Stimulated activated CD8-positive, alpha-beta memory T cell treated with anti-CD3 and anti-CD28 coated beads, Interleukin-7, amount 100 ng/mL, for 24 hours (primary cell): ENCODE measurements at places on chromosomes 6 and 20.

DNA sequence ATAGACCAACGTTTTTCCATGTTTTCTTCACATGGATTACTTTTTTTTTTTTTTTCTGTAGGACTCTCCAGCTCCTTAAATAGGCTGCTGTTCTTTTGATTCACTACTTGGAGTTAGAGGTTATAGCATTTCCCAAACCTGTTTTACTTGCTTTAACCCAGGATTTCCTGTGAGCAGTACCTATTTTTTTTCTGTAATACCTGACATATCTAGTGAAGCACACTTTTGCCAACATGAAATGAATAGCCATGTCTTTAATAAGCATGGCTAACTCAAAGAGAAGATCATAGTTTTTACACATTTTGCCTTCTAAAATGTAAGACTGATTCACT lies 137.0 kb downstream of the FOXA2 start:
- DNase-seq = no peak

GRCh38 chr20:18050628-18051027 lies 7.1 kb downstream of the OVOL2 start:
- no peak for DNase-seq

DNA sequence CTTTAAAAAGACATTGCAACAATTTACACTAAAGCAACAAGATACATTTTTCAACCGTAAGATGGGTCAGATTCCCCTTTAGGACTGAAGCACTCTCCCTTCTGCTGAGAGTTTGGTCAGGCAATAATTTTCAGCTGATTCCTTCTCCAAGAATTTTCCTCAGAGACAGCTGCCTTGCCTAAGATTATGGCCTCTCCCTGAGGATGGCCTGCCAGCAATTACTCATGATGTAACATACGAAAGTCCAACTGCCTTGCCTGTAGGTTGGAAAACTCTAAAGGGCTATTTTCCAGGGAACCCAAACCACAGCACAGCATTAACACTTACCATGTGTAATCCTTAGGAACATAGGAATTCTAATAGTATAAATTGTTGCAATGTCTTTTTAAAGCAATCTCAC lies 229.1 kb upstream of the FLRT3 start:
- DNase-seq = no peak

DNA sequence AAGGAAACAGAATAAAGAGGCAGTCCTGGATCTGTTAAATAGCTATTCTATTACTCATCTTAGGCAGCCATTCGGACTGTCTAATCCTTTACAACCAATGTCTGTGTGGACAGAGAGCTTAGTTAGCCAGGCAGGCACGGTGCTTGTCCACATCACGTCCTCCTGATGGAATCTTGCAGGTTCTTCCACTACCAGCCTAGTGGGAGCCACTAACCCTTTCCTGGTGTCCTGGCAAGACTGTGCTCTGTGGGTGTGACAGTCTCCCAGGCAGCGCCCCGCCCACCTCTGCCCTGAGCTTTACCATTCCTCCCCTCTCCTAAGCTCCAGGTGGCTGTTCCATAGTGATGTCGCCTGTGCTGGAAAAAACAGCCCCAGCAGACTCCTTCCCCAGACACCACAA lies 78.3 kb upstream of the CLDN20 start:
- DNase-seq = no peak

- no peak for DNase-seq
Measured at GRCh38 chr6:155120034-155120433, 124.9 kb downstream of the TIAM2 start.

- no peak for DNase-seq
Measured at GRCh38 chr6:50922579-50923525, 104.2 kb downstream of the TFAP2B start.

- DNase-seq = peak; percentile 43
Measured at GRCh38 chr20:17505636-17506517, 25.3 kb downstream of the BFSP1 start.

- no peak for DNase-seq
Measured at GRCh38 chr6:79230149-79230548, 4.3 kb downstream of the HMGN3 start.

DNA sequence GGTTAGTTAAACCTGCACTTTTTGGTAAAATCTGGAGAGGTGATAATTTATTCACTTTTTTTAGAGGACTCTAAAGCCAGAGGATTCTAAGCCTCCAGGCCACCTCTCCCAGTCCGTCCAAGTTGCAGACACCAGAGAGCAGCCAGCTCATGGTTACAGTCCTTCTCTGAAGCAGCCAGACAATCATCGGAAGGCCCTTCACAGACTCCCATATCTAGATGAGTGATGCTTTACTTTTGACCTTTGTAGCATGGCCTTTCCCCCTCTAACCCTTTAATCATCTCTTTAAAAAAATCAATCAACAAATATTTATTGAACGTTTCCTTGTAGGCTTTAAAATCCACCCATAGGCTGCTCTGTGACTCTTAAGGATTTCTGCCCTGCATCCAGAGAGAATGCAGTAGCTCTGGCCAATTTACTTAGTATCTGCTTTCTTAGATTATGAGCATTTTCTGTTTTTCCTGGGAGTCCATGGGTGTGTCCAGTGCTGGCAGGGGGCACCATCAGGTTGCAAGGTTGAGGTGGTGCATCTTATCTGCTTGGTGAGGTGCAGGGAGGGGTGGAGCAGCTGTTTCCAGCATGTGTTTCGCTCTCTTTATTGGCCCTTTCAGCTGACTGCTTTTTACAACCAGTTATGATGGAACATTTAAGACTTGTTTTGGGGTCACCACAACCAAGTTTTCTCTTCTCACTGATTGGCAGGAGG lies 58.6 kb downstream of the JARID2 start:
- no peak for DNase-seq

DNA sequence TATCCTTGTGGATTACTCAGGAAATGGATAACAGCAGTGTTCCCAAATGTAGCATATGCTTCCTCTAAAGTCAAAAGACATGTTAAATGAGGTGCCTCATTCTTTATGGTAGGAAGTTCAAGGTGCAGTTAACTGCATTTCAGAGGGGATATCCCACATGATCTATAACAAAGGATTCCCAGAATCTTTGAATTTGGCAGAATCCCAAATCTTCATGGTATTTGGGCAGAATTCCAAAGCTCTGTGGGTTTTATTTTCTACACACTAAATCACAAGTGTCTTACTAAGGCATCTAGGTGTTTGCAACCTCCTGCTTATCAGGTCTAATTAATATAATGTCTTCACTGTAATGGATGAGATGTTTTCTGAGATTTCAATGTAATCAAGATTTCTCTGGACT lies 364.3 kb upstream of the MAN1A1 start:
- DNase-seq = no peak

DNA sequence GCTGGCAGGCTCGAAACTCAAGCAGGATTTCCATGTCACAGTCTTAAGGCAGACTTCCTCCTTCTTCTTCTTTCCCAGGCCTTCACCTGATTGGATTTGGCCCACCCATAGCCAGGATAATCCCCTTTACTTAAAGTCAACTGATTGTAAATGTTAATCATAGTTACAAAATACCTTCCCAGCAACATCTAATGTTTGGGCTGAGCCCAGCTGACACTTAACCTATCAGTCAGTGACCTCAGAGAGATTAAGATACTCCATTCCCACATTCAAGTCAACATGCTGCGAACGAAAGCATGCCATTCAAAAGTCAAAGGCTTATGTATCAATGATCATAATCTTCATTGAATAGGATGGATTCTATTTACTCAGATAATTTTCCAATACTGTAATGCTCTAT lies 16.0 kb downstream of the MAP7 start:
- DNase-seq = no peak

- no peak for DNase-seq
Measured at GRCh38 chr6:20943040-20943627, 408.9 kb downstream of the CDKAL1 start.

DNA sequence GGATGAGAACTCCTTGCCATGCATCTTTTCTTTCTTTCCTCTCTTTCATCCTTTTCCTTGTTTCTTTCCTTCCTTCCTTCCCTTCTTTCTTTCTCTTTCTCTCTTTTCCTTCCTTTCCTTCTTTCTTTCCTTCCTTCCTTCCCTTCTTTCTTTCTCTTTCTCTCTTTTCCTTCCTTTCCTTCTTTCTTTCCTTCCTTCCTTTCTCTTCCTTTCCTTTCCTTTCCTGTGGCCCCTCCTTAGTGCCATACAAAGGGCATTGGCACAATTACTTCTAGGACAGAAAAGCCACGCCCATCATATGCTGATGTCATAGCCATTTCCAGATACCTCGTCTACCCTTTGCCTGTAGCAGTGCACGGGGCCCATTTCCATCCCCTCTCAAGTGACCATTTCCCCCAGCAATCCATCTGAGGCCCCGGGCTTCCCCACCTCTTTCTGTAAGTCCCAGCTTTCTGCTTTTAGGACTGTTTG lies 2.2 kb upstream of the CENPB start:
- DNase-seq = no peak

- DNase-seq = no peak
Measured at GRCh38 chr6:40302856-40303454, 284.2 kb downstream of the LRFN2 start.

DNA sequence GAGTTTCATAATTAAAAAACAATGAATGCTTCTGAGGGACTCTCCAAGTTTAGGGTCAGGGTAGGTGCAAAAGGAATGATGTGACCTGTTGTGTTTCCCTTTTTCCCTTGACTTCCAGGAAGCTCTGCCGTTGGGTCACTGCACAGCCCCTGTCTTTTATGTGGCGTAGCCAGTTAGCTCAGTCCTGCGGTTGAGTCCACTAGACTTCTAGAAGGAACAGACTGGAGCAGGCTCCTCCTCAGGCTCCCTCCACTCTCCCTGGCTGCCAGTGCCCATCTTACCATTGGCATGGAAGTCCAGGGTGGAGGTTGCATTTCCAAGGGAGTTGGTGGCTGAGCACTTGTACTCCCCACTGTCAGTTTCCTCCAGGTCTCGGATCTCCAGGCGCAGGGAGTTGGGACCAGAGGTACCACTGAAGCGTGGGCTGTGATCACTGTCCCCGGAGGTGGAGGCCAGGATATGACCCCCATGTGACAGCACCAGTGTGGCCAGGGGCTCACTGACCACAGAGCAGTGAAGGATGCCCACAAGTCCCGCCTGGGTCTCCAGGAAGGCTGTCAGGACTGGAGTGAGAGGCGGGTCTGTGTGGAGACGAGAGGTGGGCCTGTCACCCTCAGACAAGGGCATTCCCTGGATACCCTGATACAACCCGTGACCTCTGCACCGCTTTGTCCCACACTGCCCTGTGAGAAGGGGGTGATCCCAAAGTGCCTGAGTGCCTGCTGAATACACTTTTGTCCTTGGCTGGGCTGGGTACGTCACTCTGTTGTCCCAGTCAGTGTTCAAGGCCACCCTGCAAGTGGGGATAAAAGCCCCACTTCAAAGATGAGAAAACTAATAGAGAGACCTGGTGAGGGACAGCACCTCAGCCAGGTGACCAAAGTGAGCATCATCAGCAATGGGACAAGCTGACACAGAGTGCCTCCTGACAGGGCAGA lies 11.1 kb downstream of the SIGLEC1 start:
- no peak for DNase-seq

DNA sequence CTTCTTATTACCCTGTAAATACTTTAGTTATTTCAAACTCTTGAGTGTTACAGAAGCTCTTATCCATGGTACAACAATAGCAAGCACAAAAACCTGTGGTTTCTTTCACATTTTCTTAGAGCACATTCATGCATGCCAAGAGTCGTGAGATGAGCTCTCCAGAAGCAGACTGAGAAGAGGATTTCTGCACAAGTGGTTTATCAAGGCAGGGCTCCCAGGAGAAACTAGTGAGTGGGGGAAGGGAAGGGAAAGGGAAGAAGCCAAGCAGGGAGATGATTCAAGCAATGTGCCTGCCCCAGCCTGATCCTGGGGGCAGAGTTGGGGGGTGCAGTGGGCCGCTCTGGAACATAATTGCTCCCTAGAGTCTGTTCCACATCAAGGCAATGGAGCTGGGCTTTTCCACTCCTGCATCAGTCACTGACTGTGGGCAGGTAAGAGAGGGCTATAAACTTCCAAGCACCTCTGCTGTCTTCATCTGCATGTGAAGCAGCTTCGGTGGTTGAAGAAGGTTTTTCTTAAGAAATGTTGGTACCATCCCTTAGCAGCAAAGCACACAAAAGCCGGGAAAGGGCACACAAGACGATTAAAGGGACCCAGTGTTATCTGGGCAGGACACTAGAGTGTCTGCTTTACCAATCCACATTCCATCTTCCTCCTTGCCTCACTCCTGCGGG lies 152.1 kb downstream of the PLCB4 start:
- DNase-seq = no peak

GRCh38 chr6:157152556-157152955 lies 170.8 kb downstream of the TMEM242 start:
- DNase-seq = no peak

DNA sequence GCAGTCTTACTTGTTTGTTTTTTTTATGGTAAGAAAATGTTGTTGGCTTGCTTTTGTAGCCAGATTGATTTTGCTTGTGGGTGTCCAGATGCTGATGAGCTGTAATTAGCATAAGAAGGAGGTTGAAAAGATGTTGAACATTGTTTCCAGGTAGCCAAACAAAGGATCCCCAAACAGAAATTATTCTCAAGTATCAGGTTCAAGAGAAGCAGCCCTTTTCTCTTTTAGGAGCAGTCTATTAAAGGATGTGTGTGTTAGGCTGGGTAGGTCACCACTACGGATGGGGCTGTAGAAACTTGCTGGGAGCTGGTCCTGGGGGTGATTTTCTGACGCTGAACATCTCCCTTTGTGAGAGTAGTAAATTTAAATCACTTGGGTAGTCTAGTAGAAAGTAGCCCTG lies 86.9 kb upstream of the VSTM2L start:
- no peak for DNase-seq

GRCh38 chr6:21986703-21987102 lies 310.1 kb downstream of the PRL start:
- DNase-seq = no peak

DNA sequence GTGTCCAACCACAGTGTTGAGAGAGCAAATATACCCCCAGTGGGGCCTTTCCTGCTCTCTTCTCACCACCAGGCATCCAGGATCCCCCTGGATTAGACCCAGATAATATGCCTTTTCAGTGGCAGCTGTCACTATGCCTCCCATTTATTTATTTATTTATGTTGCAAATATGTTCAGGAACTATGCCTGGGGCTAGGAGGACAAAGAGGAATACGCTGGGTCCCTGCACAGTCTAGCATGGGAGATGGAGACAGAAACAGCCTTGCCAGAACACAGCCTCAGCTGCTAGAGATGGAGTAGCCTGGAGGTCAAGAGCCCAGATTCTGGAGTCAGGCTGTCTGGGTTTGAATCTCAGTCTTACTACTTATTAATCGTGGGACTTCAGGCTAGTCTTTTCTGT lies 74.6 kb upstream of the LRFN2 start:
- no peak for DNase-seq

DNA sequence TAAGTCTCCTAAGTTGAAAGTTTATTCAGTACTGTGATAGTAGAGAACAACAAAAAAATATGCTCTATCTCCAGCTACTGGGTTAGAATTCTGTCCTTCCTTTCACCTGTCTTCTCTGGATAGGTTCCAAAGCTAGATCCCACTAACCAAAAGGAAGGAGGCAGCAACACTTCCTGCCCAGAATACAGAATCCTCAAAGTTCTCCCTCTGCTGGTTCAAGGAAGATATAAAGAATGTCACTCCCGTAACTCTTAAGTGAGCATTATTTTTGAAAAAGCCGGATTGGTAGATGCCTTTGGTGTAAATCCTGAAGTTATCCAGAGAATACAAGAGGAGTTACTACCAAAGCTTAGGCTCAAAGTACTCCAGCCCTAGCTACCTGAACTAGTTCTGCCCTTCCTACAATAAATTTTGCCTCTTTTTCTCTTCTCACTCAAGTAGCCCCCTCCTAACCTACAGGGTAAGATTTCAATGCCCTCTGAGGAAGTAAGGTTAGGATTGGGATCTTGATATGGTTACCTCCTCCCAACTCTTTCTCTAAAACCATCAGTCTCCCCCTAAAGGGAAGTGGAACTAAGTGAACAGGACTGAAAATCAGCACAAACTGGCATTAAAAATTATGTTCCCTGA lies 26.0 kb upstream of the CRIP3 start:
- DNase-seq = no peak
